ENCODE measurements at places on chromosomes 4 and X.

DNA sequence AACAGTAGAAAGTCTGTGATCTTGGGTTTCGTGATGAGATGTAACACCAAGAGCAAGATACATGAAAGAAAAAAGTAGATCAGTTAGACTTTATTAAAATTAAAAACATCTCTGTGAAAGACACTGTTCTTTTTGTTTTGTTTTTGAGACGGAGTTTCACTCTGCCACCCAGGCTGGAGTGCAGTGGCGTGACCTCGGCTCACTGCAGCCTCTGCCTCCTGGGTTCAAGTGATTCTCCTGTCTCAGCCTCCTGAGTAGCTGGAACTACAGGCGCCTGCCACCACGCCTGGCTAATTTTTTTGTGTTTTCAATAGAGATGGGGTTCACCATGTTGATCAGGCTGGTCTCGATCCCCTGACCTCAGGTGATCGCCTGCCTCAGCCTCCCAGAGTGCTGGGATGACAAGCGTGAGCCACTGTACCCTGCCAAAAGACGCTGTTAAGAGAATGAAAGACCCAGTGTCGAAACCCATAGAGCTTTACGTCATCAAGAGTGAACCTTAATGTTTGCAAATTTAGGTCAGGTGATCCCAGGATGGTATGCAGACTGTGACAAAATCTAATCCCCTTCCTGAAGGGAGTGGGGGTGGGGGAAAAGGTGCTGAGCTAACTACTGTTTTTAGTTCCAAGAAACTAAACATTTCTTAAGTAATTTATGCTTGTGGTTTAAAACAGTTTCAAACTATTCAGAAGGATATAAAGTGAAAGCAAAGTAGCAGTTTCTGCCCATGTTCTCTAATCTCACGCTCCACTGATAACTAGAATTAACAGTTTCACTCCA lies 8.0 kb downstream of the OFD1 start:
- no peak for DNase-seq

GRCh38 chrX:85065512-85066198 lies 62.0 kb downstream of the APOOL start:
- no peak for DNase-seq

GRCh38 chr4:113409181-113409580 lies 352.4 kb downstream of the CAMK2D start:
- no peak for DNase-seq

DNA sequence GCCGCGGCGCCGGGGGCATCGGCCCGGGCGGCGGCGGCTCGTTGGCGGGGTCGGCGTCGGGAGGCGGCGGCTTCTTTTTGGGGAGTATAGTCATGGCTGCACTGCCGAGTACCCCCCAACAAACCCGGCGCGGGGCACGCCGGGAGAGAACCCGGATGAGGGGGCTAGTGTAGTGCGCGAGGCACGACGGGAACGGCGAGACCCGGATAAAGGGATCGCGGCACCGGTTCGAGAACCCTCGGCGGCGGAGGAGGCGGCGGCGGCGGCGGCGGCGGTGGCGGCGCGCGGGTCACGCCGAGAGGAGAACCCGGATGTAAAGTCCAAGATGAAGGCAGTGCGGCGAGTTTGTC lies at the start of gene OTUD5:
Gene OTUD5 (minus strand): TSS at position 131 of the 350 bp plus-strand sequence. CDS start 37 bp downstream, at position 94.
- no peak for DNase-seq

GRCh38 chr4:89160806-89161205 lies 49.5 kb downstream of the TIGD2 start:
- no peak for DNase-seq

GRCh38 chr4:76654791-76655190 lies 219.8 kb downstream of the SHROOM3 start:
- no peak for DNase-seq

DNA sequence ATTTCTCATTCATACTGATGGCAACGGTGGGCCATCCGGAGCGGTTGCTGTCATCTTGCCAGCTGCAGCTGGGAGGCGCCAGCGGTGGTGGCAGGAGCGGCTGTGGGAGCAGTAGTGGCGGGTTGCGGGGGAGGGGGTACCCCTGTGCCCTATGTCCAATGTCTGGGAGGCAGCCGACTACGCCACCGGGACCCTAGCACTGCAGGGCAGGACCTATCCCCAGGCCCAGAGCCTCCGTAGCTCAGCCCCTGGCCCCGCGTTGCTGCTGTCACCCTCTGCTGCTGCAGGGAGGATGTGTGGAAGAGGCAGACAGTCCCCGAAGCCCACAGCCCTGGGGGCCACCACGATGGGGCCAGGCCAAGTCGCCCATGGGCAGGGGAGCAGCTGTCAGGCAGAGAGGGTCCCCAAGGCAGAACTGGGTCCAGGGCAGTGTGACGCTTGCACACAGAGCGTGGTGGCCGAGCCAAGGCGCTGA lies 10.0 kb upstream of the SPP1 start:
- DNase-seq, result no peak

DNA sequence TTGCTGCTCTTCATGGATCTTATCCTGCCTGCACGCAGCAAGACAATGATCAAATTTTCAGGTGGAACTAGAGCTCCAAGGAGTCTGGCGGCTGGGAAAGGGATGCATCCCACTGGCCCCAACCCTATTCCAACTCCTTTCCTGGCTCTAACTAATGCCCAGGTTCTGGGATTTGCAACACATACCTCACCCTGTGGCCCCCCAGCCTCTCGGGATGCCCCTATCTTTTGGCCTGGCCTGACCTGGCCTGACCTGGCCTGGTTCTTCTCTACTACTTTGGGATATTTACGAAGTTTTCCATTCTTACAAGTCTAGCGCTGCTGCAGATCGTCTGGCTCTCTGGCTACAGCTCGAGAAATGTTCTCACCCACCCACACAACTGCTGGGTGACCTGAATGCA lies 56.4 kb upstream of the CDKN2AIP start:
- no peak for DNase-seq

GRCh38 chr4:41426539-41426938 lies 111.4 kb upstream of the LIMCH1 start:
- no peak for DNase-seq

- DNase-seq, result no peak
Observed at GRCh38 chr4:78749258-78749971, 26.7 kb upstream of the BMP2K start.

DNA sequence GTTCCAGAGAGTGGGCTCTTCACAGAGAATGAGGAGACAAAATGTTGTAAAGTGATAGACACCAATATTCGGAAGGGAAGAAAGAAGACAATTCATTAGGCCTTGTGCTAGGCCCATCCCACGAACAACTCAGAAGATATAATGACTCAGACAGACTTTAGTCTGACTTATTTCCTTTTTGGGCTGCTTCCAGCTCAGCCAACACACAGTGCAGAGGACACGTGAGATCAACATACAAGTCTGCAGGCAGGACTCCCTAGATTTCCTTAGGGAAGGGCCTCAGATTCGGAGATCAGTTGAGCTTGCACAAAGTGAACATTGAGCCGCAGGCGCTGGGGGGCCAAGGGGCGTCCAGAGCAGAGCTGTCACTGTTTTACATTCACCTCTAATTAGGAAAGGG lies 290.7 kb upstream of the TENM3 start:
- no peak for DNase-seq

DNA sequence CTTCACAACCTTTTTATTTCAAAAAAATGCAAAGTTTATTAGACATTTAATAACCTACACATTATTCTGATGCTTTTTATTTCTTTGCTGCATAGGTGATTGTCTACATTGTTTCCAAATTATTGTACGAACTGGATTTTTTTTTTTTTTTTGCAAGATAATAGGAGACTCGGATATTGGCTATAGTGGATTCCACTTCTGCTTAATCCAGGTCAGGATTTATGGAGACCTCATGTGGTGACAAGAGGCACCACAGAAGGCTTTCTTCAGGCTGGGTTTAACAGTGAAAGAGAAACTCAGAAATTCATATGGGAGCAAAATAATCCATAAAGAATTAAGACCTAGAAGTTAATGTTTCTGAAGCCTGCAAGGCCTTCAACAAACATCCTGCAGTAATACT lies 2.4 kb upstream of the SLIT2 start:
- DNase-seq, result no peak

GRCh38 chr4:113641025-113641431 lies 120.5 kb downstream of the CAMK2D start:
- DNase-seq, result no peak

- DNase-seq, result no peak
Observed at GRCh38 chrX:3501833-3502535, 155.5 kb upstream of the MXRA5 start.

DNA sequence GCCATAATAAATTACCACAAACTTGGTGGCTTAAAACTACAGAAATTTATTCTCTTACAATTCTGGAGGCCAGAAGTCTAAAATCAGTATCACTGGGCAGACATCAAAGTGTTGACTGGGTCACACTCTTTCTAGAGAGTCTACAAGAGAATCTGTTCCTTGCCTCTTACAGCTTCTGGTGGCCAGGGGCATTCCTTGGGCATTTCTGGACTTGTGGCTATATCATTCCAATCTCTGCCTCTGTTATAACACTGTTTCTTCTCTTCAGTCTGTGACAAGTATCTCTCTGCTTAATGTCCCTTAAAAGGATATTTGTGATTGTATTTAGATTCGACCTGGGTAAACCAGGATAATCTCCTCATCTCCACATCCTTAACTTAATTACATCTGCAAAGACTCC lies 207.3 kb upstream of the DCAF8L1 start:
- DNase-seq, result no peak

GRCh38 chrX:149522916-149523315 lies 17.8 kb upstream of the IDS start:
- no peak for DNase-seq

GRCh38 chrX:63354484-63354883 lies 3.4 kb upstream of the SPIN4 start:
- no peak for DNase-seq

- DNase-seq, result no peak
Observed at GRCh38 chr4:125780164-125780563, 465.4 kb downstream of the FAT4 start.

All from iPS DF 19.7 (cell line).